ENCODE measurements at places on chromosomes 7 and 10.
A peak's percentile ranks its signal among the peaks of the same experiment; 100 is the strongest.

DNA sequence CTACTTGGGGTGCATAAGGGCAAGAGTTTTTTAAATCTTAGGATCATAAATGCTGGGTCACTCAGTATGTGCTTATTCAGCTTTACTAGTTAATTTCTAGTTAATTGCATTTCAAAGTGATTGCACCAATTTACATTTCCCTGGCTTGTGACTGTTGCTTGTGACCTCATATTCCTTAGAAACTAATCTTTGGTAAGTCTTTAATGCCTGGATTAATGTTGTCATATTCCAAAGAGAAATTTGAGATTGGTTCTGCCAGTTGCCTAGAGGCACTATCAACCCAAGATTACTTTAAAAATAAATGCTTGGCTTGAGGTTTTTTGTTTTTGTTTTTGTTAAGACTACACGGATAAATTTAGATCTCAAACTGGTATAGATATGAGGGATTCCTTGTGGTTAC lies 103.1 kb downstream of the ANK3 start:
- DNase-seq: no peak

DNA sequence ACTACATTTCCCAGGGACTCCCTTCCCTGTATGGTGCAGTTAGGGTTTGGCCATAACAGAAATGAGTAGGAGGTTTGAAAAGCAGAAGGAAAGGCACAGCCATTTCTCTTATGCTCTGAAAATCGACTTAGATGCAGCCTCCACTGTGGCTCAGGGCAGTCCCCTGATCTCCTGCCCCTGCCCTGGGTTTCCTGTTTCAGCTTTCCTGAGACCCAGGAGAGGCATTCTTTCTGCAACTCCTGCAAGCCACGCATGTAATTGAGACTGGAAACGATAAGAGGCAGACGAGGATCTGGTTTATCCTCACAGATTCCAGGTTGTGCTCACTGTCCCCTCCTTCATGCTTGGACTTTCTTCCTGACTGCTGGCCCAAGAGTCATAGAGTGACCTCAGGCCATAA lies 461.2 kb upstream of the VSTM2A start:
- no peak for DNase-seq

GRCh38 chr10:118339111-118339510 lies 3.0 kb downstream of the FAM204A start:
- no peak for DNase-seq

- DNase-seq: no peak
Observed at GRCh38 chr10:11525503-11525902, 85.9 kb downstream of the USP6NL start.

- DNase-seq: no peak
Observed at GRCh38 chr7:67729771-67730170, 733.1 kb downstream of the TYW1 start.

DNA sequence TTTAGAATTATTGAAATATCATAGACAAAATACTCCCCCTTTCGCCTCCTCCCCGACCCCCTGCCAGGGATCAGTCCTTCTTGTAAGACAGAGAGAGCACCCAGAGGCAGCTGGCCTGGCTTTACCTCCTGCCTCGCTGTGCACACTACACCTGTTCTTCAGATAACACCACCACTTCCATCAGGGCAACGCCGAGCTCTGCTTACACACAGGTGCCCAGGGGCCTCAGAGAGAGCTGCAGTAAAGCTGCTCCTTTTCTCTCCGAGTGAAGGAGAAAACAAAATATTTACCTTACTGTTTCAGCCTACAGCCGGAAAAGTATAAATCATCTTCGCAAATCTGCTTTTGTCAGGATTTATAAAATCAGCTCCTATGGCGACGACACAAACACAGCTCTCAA lies 80.7 kb downstream of the HIPK2 start:
- peak; percentile 32 for DNase-seq

- no peak for DNase-seq
Observed at GRCh38 chr7:49245062-49245461, 320.7 kb downstream of the CDC14C start.

- no peak for DNase-seq
Observed at GRCh38 chr10:68223535-68224165, 8.3 kb downstream of the ATOH7 start.

DNA sequence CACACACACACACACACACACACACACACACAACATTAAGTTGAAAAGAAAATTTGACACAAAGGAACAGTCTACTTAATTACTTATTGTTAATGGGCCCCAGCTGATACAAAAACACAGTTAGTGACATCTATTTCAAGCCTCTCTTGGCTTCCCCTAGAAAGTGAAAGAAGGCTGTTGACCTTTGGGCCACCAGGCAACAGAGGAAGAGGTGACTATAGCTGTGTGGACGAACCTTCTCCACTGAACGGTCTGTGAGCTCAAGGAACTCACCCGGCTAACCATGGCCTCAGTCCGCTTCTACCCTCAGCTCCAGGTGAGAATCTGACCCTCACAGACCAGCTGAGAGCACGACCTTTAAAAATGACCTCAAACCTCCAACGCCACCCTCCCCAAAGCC lies 32.9 kb upstream of the CALN1 start:
- DNase-seq: no peak

GRCh38 chr7:150594805-150595204 lies 27.6 kb downstream of the GIMAP4 start:
- no peak for DNase-seq

DNA sequence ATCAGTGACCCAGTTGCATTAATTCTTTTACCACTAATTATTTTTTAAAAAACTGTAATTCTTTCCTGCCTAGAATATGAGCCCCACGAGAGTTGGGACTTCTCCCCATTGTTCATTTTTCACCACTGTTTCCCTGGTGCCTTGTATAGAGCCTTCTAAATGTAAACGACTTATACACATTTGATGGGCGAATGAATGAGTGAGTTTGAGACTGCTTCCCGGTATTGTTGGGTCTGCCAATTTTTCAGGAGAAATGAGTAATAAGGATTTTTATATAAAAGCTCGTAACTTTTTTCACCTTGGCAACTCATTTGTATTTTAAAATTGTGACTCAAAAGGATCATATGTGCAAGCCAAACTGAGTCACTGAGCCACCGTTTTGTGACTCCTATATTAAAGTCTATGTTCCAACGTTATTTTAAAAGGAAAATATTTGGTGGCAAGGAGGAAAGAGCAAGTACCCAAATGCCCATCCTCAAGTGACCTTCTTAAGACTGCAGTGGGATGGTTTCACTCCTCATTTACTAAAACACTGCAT lies 621.3 kb downstream of the KCNMA1 start:
- DNase-seq: no peak

- DNase-seq: no peak
Observed at GRCh38 chr10:22713853-22714478, 412 bp downstream of the PIP4K2A start.

GRCh38 chr7:111413739-111414138 lies 148.6 kb downstream of the IMMP2L start:
- DNase-seq: no peak

- no peak for DNase-seq
Observed at GRCh38 chr7:148173369-148173768, 417.2 kb upstream of the C7orf33 start.

DNA sequence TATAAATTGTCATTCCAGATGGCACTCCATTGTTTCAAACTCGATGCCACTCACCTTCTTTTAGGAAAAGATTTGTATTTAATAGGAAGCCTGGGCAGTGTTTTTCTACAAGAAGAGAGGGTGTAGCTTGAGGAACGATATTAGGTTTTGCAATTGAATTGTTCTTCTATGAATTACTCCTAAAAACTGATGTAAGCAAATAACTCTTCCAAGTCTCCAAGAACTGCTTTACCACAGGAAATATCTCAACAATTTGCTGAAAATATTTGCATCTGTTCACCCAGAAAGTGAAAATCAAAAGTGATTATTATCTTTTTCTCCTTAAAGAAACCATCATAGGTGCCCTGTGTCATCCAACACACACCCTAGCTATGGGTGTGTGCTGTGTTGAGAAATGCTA lies 261.3 kb upstream of the MEOX2 start:
- DNase-seq: no peak

DNA sequence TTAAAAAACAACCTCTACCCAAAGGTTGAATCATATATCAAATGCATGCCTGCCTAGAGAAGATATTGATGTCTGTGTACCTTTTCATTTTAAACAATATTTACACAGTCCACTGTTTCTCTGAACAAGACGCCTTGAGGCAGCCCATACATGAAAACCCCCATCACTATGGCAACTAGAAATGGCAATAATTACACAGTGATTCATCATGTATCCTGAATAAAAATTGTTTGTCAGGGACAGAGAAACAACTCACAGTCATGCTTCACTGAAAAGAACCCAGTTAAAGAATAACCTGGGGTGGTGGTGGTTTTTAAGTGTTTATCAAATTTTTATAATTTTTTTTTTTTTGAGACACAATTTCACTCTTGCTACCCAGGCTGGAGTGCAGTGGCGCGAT lies 19.7 kb downstream of the DNAJC12 start:
- peak; percentile 59 for DNase-seq

Data from NCI-H748 treated with DMSO at 0.1 percent for 48 hours (cell line).